ENCODE measurements at places on chromosomes 12 and 14.

DNA sequence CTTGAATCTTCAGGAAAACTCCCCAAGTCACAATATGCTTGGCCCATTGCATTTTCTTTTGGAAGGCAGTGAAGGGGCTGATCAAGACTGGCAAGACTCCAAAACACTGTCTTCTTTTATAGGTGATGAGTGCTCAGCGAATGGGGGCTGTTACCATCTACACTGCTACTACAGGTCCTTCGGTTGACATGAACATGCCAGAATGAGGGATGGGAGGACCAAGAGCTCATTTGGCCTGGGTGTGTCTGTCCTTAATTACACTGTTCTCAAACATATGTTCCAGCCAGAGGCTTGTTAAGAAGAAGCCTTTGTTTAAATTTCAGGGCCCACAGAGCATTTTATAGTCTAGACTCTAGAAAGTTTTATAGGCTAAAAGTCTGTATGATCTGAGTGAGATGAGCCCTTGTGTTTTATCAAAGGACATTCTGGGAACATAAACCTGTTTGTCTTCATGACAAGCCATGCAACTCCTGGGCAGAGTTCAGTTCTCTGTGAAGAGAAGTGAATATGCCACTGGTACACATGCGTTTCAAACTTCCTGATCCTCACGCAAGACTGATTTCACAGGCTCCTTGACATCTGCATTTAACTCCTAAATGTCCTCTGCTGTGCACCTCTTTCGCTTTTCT is 4.7 kb upstream of the FAM234B start:
- DNase-seq, result no peak

GRCh38 chr12:81450920-81451739 is 308.0 kb downstream of the PPFIA2 start:
- peak; percentile 74 for DNase-seq

- DNase-seq, result no peak
These were observed 3.2 kb upstream of the OR4K5 start for GRCh38 chr14:19917243-19917642.

GRCh38 chr12:7241404-7242005 is 52.0 kb downstream of the PEX5 start:
- peak; percentile 64 for DNase-seq

- DNase-seq, result no peak
These were observed 67.6 kb downstream of the FOXN3 start for GRCh38 chr14:89349171-89350008.

DNA sequence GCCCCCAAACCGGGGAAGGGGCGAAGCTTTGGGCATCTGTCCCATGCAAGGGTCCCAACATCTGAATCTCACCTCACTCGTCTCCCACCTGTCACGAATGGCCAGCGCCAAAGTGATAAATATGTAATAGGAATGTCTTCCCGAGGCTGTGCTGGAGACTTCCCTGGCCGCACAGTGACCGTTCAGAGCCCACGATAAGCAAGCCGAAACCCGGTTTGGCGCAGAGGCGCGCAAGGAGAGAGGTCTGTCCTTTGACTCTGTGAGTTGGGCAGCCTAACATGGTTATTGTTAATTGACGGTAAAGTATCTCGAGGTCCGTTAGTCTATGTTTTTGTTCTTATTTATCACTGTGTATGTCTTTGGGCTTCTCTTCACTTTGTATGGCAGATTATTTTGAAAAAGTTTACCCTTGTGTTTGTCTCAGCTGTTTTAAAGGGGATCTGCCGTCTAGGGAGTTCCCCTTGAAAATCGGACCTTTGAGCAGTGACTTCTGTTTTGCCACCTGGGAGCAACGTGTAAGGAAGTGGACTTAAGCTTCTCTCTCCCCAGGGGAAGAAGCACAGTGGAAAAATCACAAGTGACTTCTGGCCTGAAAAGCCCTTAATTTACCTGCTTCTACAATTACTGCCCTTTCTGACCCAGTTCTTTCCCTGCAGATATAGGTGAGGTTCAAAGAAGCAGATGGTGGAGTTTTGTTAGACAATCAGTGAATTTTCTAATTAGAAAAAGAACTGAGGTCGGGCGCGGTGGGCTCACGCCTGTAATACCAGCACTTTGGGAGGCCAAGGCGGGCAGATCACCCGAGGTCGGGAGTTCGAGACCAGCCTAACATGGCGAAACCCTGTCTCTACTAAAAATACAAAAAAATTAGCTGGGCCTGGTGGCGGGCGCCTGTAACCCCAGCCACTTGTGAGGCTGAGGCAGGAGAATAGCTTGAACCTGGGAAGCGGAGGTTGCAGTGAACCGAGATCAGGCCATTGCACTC is 1.1 kb upstream of the TM9SF1 start:
- peak; percentile 42 for DNase-seq

DNA sequence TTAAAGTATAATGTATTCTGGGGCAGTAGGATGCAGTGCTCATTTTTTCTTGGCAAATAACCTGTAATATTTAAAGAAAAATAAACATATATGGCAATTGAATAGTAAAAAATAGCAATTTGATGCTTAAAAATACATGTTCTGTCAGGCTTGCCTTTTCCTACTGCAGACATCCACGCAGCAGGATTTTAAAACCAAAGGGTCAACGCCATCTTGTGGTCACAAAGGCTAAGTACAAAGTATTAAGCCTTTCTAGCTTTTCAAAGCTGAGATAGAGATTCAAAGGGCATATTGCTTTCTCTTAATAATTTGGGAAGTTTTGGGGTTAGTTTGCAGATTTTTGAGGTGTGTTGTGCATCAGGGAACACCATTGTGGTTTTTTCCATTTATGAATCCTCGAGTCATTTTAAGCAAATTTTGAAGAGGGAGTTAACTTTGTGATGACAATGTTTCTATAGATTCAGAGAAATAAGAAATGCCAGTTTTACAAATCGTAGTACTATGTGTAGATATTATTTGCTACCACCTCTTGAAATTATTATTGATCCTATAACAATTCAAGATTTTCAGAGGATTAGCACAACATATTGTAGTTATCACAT is 4.7 kb upstream of the CCER1 start:
- peak; percentile 52 for DNase-seq

DNA sequence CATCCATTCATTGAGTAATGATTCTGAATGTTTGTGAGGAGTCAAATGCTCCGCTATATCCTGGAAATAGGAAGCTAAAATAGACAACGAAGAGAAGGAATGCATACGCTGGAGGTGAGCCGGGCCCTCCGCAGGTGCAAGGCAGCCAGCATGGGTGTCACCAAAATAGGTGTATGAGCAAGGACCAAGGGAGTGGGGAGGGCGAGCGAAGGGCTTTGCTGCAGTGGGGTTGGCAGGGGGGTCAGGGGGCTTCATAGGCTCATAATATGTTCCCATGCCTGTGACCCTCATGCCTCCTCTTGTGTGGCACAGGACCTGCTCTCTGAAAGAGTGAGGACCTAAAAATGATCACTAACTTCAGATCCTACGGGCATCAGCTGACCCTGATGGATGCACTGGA is 73.0 kb downstream of the PRMT8 start:
- no peak for DNase-seq

GRCh38 chr14:73324533-73324932 is 87.2 kb downstream of the PAPLN start:
- no peak for DNase-seq

DNA sequence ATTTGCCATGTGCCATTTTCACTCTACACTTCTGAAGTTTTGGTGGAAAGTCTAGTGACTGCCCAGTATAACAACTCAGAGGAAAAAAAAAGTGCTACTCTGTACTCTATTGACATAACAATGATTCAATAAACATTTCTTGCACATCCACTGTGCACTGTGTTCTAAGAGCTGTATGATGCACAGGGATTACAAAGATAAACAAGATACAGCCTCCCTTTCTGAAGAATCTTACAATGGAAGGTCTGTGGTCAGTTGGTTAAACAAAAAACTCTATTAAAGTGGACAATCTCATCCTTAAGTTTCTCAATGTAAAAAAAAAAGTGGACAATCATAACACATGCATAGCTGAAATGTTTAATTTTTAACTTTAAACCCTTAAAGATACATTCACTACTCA is 105.7 kb upstream of the RASSF8 start:
- peak; percentile 93 for DNase-seq

- no peak for DNase-seq
These were observed 52.6 kb downstream of the GALC start for GRCh38 chr14:87940382-87940781.

DNA sequence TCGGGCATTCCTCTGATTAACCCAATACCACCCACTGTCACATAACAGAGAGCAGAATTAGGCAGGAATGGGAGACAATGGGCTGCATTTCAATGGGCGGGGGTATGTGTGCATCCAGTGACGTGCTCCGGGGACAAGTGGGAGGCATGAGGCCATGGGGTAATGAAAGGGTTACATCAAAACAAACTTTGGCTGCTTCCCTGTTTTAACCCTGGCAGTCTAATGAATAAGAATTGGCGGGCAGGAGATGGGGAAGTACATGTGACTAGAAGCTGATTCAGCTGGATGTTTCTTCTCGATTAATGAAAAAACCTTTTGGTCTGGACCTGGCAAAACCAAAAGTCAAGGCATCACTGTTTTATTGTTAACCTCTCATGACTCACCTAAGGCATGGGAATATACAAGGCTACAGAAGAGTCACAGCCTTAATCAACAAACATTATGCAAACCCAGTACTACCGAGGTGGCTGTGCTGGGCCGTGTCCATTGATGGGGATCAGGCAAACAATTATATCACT is 44.2 kb downstream of the SOCS2 start:
- DNase-seq, result peak; percentile 61

- no peak for DNase-seq
These were observed 25.4 kb downstream of the CLSTN3 start for GRCh38 chr12:7155471-7156034.

DNA sequence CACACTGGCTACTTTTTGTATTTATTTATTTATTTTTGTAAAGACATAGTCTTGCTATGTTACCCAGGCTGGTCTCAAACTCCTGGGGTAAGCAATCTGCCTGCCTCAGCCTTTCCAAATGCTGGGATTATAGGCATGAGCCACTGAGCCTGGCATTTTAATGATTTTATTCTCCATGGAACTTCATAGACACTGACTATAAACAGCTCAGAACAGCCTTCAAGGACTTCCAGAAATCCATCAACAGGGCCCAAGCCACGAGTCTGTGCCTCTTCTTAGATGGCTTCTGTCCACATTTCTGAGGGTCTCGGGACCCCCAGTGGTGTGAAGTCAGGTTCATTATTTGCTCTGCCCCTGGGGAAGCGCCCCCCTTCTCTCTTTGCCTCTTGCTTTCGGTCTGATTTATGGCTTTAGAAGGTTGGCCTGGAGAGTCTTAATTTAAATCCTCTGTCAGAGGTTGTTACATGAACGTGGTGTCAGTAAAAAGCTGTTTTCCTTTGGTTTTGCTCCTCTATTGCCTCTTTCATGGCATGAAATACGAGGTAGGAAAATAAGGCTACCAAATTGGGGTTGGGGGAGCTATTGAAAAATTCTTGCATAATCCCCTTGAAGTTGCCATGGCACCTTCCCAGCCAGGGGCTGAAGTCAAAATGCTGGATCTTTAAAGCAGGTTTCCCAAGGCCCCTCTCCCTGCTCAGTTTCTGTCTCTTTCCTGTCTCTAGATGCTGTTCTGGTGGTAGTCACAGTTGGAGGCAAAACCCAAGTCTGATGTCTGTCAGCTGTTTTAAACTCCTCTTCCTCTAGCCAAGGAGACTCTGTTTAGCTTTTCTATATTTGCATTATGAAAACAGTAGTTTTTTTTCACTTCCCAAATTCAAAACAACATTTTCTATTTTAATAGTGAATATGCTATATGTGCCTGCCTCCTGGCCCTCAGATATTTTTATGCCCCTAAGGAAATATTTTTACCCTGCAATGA is 129.4 kb downstream of the SMOC1 start:
- DNase-seq, result no peak

DNA sequence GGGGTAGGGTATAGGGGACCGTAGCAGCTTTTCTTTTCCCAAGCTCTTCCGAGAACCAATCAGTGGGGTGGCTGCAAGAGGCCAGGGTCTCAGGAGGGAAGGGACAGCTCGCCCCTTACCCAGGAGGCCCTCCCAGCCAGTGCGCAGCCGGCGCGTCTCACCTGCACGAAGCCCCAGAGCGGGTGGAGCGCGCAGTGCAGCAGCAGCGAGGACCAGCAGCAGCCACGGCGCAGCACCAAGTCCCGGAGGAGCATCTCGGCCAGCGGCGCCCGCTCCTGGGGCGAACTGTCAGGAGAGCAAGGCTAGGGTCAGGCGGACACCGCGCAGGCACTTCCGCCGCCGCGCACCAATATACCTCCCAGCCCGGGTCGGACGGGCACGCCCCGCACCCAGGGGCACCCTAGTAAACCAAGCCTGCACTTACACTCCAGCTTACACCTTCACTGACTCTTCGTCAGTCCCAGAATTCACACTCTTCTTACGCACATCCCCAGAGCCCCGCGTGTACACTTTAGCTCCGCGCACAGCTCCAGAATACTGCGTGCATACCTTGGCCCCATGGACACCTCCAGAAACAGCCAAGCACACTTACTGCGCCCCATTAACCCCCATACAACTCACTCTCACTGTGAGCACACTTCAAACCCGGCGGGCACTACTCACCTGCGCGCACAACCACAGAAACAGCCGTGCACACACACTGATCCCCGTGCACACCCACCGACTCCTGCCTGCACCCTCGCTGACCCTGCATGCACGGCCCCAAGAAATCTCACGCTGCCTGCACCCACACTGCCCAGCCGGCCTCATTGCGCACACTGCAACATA is 606 bp downstream of the PRIMA1 start:
- DNase-seq, result no peak

DNA sequence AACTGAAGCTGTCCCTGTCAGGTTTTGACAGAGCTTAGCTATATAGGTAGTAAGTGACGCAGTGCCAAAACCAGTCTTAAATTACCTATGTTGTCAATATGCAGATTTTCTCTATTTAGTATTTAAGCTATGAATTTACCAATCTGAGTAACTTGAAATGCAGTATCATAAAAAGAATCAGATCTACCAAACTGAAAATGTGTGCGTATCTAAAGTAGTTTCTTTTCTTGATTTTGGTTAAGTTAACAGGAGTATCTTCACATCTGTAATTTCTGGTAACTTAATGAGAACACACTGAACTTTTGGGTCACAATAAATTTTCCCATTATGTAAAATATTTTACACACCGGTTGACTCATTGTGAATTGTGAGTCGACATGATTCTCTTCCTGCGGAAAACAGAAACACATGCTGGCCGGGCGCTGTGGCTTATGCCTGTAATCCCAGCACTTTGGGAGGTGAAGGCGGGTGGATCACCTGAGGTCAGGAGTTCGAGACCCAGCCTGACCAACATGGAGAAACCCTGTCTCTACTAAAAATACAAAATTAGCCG is 45.1 kb downstream of the TRAF3 start:
- DNase-seq, result no peak

DNA sequence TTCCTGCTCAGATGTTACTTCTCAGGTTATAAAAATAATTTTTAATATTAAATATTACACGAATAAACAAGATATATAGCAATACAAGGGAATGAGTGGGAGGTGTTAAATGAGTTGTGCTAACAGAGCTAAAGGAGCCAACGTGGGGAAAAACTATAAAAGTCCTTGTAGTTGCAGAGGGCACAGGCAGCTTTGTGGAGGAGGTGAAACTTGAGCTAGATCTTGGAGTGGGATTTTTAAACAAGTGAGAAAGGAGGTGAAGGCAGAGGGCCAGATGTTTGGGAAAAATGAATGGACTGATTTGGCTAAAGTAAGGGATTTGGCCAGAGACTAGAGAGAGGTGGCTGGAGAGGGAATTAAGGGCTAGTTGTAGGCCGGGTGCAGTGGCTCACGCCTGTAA is 5.2 kb upstream of the FKBP11 start:
- no peak for DNase-seq
